ENCODE measurements at places on chromosomes 6 and 20.

- DNase-seq = no peak
These were observed 306.8 kb downstream of the FOXC1 start for GRCh38 chr6:1916334-1917070.

DNA sequence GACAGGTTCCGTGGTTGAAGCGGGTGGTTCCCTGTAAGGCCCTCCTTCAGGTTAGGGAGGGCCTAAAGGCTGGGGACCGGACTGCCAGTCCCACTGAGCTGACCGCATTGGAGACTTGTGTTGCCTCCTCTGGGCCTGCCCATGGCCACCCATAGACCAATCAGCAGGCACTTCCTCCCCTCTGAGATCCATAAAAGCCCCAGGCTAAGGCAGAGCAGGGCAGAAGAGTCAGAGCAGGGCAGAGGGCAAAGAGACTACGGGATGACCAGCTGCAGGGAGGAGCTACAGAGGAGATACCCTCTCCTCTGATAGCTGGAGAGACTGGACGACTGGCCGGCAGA is 537.4 kb downstream of the TENT5A start:
- DNase-seq = no peak

DNA sequence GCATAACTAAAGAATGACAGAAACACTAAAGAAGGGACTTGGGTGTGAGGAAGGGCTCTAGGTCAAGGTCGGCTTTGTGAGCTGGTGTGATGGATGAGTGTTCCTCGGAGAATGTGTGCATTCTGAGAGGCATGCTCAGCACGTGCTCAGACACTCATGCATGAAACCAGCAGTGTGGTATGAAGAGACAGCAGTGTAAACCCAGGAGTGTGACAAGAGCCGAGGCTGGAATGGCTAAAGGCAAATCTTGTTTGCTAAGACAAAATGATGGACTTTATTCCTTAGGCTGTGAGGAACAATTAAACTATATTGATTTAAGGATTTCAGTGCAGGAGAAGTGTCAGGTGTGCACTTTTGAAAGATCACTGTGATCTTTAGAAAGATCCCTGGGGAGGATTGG is 107.4 kb upstream of the MAP7 start:
- DNase-seq = no peak

GRCh38 chr20:57782631-57783041 is 72.8 kb upstream of the PMEPA1 start:
- no peak for DNase-seq

- DNase-seq = no peak
These were observed 157.3 kb downstream of the TBXT start for GRCh38 chr6:166010136-166010960.

- DNase-seq = no peak
These were observed 4.8 kb downstream of the TRIM10 start for GRCh38 chr6:30156262-30156599.

- no peak for DNase-seq
These were observed 272.3 kb downstream of the KHDRBS2 start for GRCh38 chr6:62013719-62014118.
